IPS DF 19.7 (cell line): ENCODE measurements at places on chromosomes 11 and 22.

DNA sequence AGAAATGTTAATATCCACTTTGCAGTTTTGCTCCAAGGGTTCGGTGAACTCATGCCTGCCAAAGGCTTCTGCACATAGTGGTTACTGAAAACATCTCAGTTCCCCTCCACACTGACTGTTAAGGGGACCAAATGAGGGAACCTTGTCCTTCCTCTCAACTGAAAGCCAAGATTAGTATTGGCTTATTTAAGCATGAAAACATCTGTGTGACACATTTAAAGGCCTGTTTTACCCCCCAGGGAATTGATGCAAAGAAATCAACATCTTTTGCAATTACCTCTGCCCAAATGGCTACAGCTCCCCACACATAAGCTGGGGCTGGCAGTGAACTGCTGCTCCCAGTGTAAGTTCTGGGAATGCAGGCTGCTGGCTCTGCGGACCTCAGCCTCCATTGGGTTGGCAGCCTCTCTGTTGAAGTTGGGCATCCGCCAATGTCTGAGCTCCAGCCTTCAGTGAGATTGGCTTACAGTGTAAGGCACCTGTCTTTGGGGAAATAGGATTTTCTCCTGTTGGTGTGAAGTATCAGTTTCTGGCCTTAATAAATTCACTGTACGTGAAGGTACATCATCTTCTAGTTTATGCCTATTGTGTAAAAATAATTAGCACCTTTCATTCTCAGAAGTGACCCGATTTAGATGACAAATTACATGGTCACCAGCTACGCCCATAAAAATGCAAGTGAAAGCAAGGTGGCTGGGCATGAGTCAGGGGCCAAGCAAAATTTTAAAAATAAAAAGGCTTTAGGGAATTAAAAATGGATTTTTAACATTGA is 213.4 kb upstream of the SYN3 start:
- DNase-seq, result no peak

DNA sequence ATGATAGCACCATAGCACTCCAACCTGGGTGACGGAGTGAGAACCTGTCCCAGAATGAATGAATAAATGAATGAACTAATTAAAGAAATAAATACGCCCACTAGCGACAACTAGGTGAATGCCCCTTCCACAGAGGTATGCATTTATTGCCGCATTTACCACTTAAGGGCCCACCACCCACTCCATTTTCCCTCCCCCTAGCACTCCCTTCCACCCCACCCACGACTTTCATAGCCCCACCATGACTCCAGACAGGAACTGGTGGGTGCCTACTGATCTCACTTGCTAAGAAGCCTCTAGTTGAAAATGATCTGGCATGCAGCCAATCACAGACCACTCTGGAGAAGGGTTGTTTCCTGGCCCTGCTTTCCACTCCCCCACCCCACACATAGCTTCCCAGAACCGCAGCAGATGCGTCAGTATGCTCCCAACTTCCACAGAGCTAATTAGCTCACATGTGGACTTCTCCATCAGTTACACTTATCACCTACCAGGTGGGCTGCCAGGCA is 167.6 kb downstream of the WT1 start:
- DNase-seq, result no peak

DNA sequence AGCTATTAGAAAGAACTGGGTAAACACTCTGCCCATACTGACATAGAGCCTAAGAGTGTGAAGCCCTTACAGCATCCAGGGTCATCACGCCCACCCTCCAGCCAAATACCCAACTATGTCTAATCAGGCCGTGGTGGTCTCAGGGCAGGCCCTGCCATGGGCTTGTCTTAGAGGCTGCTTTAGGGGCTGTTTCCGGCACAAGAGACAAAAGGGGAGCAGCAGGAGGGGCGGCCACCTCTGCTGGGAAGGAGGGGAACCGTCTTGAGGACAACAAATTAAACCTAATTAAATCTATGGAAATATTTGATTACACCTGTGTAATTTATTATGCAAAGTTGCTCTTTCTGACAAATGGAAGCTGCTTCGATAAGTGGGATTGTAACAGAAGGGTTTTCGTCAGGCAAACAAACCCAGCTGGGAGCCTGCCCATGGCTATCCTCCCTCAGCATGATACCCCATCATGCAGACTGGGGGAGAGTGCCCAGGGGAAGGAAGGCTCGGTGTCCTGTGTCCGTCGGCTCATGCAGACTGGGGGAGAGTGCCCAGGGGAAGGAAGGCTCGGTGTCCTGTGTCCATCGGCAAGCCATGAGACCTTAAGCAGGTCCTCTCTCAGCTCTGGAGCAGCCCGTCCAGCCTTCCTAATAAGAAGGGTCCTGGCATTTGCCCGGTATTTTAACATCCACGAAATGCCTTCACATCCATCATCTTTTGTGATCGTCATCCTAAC is 163.6 kb upstream of the B3GAT1 start:
- DNase-seq, result no peak

GRCh38 chr11:73565804-73566203 is 32.1 kb downstream of the FAM168A start:
- no peak for DNase-seq

GRCh38 chr11:111446404-111447111 is 65.6 kb downstream of the BTG4 start:
- DNase-seq, result no peak

- no peak for DNase-seq
Observed at GRCh38 chr11:78643676-78644056, 69.0 kb upstream of the NARS2 start.

DNA sequence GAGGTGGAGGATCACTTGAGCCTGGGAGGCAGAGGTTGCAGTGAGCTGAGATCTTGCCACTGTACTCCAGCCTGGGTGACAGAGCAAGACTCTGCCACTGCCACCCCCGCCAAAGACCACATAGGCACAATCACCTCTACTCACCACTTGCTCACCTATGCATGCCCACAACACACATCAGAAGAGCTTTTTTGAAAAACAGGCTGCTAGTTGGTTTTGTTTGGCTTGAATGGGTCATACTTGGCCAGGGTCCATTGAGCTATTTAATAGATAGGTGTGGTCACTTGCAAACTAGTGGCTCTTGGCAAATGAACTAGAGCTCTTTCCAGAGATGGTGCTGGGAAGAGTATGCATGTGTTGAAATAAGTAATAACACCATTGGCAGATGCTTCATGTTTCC is 80.1 kb downstream of the EMSY start:
- DNase-seq, result no peak

- DNase-seq, result no peak
Observed at GRCh38 chr11:13551834-13552233, 56.0 kb upstream of the PTH start.

GRCh38 chr22:49964136-49965090 is 3.8 kb downstream of the PIM3 start:
- DNase-seq, result no peak

DNA sequence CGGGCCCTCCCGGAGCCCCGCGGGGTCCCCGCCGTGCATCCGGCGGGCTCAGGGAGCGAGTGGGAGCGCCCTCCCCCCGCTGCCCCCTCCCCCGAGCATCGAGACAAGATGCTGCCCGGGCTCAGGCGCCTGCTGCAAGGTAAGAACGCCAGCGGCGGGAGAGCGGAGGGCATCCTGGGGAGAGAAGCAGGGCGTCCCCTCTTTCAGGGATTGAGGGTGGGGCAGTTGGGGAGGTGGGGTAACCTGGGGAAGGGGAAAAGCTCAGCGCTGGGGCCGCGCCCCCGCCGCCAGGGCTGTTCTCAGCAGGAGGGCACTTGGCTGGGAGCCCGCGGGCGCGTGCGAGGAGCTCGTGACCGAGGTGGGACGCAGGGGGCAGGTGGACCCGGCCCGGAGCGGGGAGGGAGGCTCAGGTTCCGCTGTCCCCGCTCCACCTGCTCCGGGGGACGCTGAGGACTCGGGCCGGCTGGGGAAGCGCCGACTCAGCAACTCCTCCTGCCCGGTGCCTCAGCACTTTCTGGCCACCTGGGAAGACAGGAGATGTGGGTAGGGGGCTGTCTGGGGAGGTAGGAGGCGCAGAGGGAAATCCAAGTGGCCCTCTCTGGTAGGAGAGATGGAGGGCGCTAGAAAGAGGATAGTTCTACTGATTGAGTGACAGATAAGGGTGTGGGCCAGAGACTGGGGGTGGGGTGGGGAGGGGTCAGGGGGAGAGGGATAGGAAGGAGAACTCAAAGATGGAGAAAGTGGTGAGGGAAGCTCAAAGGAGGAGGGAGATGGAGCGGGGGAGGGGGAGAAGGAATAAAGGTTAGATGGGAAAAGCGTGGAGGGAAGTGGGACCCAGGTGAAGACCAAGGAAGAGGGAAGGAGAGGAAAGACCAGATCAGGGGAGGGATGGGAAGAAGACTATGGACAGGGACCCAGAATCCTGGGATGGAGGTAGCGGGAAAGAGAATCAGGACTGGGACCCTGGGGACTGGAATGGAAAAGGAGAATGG is 726 bp downstream of the RTN4RL2 start:
- no peak for DNase-seq

DNA sequence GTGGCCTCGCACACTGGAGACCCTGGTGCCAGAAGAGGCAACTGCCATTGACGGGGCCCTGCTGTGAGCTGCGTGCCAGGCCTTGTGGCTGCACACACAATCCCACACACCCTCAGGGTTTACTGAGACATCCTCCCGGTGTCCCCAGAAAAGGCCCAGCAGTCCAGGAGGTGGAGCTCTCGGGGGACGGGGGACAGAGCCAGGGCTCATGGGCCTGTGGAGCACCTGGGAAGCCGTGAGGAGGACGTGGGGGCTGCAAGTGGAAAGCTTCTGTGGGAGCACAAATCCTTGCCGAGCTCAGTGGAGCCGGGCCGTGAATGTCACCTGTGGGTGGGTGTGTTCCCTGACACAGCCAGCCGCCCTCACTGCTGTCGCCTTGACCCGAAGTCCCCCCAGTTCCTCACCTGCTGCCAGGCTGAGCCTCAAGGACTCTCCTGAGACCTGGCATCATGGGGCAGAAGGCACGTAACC is 609.7 kb downstream of the TBC1D22A start:
- no peak for DNase-seq

- no peak for DNase-seq
Observed at GRCh38 chr11:101008961-101009689, 120.5 kb downstream of the PGR start.

GRCh38 chr11:71145368-71145767 is 107.0 kb downstream of the SHANK2 start:
- no peak for DNase-seq

DNA sequence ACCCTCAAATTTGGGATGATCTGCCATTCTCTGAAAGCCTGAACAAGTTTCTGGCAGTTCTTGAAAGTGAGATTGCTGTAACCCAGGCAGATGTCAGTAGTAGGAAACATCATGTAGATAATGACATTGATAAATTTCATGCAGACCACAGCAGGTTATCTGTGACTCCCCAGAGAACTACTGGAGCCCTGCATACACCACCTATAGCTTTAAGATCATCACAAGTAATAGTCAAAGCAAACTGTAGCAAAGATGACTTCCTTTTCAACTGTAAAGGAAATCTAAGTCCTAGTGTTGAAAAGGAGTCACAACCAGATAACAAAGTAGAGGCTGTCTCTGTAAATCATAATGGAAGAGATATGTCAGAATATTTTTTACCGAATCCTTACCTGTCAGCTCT is 31.0 kb downstream of the DDIAS start:
- no peak for DNase-seq

GRCh38 chr22:37163575-37164504 is 14.1 kb upstream of the IL2RB start:
- DNase-seq, result no peak

DNA sequence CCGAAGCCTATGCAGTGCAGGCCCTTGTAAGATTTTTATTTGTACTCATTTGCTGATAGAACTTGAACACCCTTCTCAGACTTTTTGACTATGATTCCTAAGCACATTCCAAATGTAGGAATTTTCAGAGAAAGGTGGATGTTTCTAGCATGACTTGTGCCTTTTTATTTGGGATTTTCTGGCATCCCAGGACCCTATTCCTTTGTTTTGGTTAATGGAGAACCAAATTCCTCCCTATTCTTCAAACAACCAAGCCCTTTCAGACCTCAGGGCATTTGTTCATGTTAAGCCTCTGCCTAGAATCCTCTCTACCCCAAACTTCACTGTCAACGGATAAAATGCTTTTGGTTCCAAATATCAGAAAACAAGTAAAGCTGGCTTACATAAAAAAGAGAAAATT is 371.1 kb downstream of the DDX10 start:
- no peak for DNase-seq

DNA sequence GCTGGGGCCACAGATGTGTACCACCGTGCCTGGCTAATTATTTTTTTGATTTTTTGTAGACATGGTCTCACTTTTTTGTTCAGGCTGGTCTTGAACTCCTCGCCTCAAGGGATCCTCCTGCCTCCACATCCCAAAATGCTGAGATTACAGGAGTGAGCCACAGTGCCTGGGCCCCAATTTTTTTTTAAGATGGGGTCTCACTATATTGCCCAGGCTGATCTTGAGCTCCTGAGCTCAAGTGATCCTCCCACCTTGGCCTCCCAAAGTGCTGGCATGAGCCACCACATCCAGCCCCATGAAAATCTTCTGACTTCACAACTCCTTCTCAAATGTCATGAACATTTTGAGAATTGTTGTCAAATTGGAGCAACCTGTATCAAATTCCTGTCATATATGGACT is 2.3 kb upstream of the ANKRD54 start:
- no peak for DNase-seq

DNA sequence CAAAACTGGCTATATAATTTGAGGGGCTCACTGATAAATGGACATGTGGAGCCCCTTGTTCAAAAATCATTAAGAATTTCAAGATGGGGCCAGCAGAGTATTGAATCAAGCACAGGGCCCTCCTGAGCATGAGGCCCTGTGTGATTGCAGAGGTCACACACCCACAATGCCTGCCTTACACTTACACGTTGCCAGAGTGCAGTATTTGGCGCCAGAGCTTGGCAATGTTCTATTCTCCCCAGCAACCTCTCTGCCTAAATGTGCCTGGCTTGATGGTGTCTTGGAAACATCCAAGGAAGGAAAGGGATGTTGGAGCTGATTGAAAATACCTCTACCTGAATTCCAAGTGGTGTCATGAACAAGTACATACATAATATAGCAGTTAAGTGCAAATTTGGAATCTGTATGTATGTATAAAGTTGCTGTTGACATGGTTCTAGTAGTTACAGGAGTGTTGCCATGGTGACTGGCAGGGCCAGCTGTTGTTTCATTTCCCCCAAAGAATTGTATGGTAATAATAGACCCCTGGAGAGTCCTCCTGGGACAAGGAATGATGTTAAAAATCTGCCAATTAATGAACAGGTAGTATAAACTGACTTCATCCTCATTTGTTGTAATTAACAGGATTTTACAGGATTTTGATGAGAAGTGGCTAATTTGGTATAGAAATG is 205.7 kb upstream of the NAV2 start:
- no peak for DNase-seq
